ENCODE measurements at places on chromosomes 6 and 20. TPM values are rescaled to one million over a fixed set of nuclear protein-coding genes. Genes with fewer than 3 reads are reported as not detected.

SOX18 gene
- total RNA-seq: 0.31 TPM

UNC93A gene
- not detected for total RNA-seq

COL12A1 gene
- 36.2 TPM for total RNA-seq

WFDC10B gene
- not detected for total RNA-seq

RAD21L1 gene
- not detected for total RNA-seq

HACE1 gene
- total RNA-seq: 48.7 TPM

IL17F gene
- total RNA-seq: not detected

All from occipital lobe (tissue), 3 donors.